Right ventricle myocardium superior (tissue), 1 donor: ENCODE measurements at places on chromosomes 16 and 17. TPM values are rescaled to one million over a fixed set of nuclear protein-coding genes. Genes with fewer than 3 reads are reported as not detected.

DNA sequence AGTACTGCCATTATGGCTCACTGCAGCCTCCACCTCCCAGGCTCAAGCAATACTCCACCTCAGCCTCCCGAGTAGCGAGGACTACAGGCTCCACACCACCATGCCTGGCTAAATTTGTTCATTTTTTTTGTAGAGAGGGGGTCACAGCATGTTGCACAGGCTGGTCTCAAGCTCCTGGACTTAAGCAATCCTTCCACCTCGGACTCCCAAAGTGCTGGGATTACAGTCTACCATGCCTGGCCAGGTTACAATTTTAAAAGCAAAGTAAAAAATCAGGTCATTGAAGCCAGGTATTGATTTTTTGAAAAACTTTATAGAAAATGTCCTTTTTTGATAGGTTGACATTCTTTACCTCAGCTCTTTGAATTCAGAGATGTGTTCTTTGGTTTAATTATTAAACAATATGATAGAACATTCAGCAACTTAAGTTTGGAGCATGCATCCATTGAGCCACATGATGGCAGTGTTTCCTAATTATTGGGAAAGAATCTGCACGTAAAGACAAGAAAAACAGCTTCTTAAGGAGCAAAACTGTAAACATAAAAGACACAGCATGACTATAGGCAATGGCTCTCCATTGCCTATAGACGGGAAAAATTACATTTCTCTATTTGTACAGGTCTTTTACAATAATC is 1.7 kb upstream of the SLC16A11 start:
- DNase-seq: no peak

DNA sequence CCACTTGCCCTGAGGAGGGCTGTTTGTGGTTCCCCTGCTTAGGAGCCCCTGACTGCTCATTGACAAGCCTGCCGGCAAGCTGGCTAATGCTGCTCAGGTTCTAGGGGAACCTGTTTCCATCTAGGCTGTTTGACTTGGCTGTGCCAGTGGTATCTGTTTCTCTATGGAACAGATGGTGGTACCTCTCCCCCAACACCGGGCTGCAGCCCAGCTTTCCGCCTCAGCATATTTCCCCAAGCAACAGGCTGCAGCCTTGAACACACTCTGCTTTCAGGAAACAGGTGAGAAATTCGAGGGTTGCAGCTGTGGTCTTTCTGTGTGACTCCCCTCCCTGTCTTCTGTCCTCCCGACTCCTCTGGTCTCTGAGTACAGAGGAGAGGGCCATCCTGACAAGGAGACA is 132.3 kb downstream of the TMEM132E start:
- DNase-seq: no peak

DNA sequence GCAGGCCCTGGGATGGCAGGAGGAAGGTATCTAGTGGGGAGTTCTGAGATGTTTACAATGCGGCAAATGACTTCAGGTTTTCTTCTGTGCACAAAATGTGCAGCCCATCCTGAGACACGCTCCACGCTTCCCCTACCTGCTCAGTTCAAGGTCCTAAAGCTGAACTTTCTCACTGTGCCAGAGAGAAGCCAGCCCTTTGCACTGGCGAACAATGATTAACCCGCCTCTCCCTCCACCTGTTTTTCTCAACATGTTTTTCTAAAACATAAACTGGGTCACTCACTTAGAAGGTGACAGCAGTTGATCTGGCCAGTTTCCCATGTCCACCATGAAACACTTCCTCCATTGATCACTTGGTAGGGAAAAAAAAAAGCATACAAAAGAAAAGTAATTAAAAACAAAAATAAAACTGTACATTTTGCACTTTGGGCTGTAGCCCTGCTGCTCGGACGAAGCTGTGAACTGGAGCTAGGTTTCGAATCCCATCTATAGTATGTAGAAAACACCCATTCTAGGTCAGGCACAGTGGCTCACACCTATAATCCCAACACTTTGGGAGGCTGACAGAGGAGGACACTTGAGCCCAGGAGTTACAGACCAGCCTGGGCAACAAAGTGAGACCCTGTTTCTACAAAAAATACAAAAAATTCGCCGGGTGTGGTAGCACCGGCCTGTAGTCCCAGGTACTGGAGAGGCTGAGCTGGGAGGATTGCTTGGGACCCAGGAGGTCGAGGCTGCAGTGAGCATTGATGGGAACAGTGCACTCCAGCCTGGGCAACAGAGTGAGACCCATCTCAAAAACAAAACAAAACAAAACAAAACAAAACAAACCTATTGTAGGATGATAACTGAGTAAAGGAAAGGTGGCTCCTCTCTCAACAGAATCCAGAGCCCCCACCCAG is 6.1 kb upstream of the G6PC1 start:
- no peak for DNase-seq

GRCh38 chr17:74663561-74663960 is 40.0 kb upstream of the CD300E start:
- DNase-seq: no peak

The TNS4 gene
- not detected for total RNA-seq

The TBX6 gene
- 1.0 TPM for total RNA-seq

The BLMH gene
- 13.4 TPM for total RNA-seq

GRCh38 chr16:58456193-58456592 is 43.8 kb upstream of the NDRG4 start:
- DNase-seq: no peak

- no peak for DNase-seq
Measured at GRCh38 chr17:56866496-56866895, 32.5 kb downstream of the DGKE start.
